ENCODE measurements at places on chromosomes 1 and 21.

DNA sequence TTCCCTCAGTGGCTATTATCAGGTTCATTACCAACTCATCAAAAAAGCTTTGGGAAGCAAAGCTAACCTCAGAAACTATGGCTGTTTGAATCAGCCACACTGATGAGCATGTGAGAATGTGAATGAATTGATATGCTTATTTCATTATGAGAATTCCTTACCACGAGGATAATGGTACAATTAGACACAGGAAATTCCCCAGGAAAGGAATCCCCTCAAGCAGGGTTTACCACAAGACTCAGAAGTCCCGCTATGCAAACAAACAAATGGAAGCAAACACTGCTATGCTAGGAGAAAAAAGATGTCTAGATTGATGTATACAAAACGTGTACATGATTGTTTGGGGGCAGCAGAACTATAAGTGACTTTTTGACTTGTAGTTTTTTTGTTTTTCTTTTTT lies 205.0 kb downstream of the HMCN1 start:
- no peak for DNase-seq

DNA sequence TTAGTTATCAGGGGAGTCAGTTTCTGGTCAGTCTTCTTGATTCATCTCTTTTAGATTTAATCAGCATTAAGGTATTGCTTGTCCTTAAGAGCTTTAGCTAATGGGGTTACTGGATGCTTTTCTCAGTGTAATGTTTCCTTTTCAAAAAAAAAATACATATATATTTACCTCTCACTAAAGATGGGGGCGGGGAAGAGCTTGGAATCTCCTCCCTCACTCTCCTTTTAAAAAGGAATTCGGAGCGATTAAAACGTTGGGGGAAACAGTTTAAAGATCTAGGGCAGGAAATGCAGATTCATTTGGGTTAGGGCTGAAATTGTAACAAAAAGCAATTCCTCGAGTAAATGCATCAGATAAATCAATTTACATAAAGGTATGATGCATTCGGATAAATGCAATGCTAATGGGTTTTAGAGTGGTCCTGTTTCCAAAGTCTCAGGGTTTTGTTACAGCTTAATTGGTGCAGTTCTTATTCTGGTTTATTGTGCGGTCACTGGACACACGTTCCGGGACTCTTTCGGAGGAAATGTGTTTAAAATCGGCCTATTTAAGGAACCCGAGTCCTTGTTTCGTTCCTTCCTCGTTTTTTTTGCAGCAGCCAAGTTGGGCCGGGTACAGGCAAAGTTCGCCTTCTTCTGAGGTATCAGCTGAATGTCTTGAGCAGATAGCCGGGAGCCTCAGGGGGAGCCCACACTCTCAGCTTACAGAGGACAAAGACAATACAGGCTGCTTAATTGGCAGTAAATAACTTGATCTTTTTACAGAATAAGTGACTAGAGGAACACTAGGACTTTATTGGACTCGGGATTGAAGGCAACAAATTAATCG lies 1.6 kb downstream of the LMO4 start:
- DNase-seq, result no peak

GRCh38 chr1:187091666-187092065 lies 262.9 kb downstream of the PLA2G4A start:
- DNase-seq, result no peak

GRCh38 chr1:96072021-96072420 lies 649.6 kb upstream of the PTBP2 start:
- DNase-seq, result no peak

DNA sequence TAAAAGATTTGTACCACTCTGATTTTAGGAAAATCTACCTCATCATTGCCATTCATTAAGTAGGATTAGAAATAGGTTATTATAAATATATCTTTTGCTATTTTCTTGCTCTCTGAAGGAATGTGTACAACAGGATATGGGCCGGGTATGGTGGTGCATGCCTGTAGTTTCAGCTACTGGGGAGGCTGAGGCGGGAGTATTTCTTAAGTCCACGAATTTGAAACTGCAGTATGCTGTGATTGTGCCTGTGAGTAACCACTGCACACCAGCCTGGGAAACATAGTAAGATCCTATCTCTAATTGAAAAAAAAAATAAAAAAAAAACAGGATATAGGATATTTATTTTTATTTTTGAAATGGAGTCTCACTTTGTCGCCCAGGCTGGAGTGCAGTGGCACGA lies 50.0 kb downstream of the CLIC4 start:
- DNase-seq, result no peak

DNA sequence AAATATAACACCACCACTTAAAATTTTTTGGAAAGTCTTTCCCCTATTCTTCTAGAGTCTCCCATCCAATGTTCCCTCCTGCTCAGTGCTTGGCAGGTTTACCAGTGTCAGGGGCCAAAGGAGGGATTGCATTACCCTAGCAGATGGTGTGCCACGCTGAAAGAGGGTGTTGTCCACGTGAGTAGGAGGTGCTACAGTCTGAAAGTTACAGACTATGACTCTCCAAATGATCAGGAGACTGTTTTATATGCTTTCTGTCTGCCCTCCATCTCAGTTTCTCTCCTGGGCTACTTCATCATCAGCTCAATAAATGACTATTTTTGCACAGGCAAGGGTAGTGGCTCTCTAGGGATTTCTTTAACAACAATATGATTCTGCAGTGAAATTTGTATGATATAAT lies 31.3 kb upstream of the ANGPTL7 start:
- DNase-seq, result no peak

DNA sequence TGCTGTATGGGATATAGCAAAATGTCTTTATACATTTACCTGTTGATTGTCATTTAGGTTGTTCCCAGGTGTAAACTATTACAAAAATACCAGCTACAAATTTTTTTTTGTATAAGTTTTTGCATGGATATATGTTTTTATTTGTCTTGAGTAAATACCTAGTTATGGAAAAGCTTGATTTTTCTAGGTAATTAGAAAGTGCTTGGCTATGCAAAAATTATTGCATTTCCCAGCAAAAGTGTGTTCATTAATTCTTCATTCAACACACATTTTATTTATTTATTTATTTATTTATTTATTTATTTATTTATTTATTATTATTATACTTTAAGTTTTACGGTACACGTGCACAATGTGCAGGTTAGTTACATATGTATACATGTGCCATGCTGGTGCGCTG lies 22.1 kb downstream of the PDE4B start:
- DNase-seq, result no peak

DNA sequence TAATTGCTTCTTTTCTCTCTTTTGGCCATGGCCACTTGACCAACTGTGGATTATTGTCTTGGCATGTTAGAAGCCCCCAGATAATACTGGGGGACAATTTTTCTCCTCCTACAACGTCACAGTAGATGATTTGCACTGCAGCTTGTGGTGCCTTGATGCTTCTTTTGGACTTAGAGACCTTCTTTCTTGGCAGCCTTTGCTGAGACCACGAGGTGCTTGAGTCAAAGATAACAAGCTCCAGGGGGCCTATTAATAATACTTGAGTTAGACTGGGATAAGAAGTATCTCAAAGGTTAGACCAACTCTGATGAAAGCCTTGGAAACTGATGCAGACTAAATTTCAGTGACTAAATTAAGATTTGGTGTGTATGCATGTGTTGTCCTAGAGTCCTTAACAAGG lies 3.2 kb downstream of the PPP1R12B start:
- DNase-seq, result no peak

- DNase-seq, result no peak
These were observed 10.9 kb downstream of the S100PBP start for GRCh38 chr1:32828341-32828740.

DNA sequence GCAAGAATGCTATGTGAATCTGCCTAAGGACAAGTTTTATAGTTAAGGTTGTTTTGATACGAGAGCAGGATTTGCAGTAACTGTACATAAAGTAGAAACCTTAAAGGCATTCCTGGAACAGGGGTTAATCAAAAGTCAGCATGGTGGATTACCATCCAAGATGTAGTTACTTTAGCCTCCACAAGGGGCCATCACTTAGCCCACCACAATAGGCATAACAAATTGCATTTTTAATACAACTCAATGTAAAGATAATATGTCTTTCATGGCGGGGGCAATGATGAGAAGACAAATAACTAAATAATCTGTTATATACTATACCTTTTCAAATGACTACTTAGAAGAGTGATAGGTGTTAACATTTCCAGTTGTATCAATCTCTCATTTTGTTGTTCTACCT lies 611.2 kb upstream of the ADGRL4 start:
- DNase-seq, result no peak

DNA sequence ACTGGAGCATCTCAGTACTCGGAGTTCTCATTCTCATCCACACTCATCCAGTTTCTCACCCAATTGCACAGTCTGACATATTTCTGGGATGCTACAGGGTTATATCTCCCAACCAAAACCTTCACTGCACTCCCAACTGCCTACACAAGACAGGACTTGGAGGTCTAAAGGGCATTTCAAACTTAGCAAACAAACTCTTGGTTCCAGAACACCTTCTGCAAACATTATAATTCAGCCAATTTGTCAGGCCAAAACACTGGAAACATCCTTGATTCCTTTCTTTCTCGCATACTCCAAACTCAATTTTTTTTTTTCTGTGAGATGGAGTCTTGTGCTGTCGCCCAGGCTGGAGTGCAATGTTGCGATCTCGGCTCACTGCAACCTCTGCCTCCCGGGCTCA lies 7.9 kb downstream of the SLAMF1 start:
- no peak for DNase-seq

DNA sequence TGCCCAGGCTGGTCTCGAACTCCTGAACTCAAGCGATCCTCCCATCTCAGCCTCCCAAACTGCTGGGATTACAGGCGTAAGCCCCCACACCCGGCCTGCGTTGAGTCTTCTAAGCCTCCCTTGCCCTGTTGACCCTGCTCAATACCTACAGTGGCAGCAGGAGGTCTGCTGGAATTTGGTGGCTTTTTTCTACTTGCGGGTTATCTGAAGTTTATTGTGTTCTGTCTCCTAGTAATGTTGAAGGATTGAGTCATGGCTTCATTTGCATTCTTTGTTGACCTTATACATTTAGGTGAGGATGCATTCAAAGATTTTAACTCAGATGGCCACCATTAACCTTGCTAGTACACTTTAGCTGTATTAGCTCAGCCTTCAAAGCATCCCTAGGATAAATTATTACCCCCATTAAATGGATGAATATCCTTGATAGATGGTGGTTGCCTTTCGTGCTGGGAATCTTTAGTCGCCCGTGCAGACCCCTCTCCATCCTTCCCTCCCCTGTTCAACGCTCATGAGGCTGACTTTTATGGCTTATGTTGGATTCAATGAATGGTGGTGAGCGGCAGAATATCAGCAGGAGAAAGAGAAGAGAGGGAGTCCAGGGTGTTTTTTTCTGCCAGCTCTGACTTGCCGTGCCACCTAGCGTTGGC lies 9.7 kb upstream of the NPPB start:
- no peak for DNase-seq

DNA sequence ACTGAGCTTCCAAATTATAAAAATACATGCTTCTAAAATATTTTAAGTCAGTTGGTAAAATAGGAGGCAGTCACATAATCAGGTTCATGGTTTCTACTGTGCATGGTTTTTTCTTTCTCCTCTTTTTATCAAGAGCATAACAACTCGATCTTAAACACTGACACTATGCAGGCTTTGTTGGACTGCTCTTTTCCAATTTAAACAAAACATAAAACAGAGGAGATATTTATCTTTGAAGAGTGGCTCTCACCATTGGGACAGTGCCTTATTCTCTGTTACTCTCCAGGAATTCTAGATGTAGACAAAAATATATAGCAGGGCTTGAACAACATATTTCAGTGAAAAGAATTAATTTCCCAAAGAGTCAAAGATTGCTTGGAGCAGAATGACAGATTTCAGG lies 883.5 kb upstream of the ADGRL2 start:
- no peak for DNase-seq

GRCh38 chr1:2381741-2382620 lies 9.4 kb downstream of the MORN1 start:
- DNase-seq, result peak; percentile 56

DNA sequence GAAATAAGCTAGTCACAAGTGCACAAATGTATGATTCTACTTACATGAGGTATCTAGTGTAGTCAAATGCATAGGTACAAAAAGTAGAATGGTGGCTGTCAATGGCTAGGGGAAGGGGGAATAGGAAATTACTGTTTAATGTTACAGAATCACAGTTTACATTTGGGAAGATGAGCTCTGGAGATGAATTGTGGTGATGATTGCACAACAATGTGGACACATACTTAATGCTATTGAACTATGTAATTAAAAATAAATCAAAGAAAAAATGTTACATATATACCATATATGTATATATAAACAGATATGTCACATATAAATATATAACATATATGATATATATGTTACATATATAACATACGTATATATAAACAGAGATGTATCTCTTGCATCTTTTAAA lies 39.4 kb downstream of the VAV3 start:
- no peak for DNase-seq

GRCh38 chr21:35796844-35797243 lies 263.5 kb downstream of the SETD4 start:
- DNase-seq, result no peak

DNA sequence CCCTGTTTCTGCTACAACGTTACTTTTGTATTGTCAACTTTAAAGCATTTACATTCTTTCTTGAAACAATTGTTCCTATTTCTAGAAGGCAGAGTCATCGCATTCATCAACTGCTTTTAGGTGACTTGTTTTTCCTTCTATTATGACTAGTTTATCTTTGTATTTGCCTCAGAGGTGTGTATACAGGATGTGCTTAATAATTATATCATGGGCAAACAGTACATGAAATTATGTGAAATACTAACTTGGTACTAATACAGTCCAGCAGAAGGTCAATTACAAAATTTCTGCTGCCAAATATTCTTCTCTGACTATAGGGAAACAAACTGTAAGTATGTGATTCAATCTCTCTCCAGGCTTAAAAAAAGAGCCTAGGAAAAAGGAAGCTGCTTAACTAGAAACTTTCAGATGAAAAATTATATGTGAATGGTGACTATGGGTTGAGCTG lies 101.6 kb downstream of the C4BPA start:
- DNase-seq, result no peak
